ENCODE measurements at places on chromosomes 2 and 18.

DNA sequence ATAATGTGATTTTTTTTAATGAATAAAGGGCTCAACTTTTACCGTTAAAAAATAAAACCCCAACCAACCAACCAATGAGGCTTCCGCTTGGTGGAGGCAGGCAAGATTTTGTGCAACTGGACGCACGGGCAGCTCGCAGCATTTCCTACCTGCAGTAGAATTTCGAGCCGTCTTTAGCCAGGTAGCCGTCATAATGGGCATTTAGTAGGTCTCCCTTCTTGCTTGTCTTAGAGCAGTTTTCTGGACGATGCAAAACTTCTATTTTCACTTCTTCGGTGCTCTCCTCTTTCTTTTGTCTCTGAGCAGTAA is 316 bp downstream of the FKBP7 start:
- peak; percentile 49 for DNase-seq

DNA sequence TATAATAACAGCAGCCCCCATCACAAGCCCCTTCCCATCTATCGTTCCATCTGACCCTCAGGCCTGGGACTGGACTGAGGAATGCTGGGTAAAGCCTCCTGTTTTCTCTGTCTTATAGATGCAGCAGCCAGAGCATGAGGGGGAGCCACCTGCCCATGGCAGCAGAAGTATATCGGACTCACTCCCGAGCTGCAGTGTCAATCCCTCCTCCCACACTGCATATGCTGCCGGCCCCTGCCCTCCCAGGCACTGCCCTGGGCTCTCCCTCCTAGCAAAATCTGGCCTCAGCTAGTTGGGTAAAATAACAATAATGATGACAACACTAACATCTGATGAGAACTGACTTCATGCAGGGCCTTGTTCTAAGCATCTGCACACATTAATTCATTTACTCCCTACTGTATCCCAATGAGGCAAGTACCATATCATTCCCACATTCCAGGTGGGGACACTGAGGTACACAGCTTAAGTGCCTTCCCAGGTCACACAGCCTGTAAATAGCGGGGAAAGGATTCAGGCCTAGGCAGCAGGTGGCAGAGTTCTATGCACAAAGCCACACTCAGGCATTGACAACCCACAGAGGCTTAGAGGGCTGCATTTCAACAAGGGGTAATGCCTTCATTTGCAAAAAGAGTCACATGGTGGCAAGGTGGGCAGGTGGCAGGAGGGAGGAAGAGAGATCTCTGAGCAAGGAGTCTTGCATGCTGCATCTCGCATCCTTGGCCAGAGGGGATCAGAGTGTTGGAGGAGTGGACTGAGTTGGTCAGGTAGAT is 190.0 kb downstream of the ZBTB7C start:
- DNase-seq, result no peak

DNA sequence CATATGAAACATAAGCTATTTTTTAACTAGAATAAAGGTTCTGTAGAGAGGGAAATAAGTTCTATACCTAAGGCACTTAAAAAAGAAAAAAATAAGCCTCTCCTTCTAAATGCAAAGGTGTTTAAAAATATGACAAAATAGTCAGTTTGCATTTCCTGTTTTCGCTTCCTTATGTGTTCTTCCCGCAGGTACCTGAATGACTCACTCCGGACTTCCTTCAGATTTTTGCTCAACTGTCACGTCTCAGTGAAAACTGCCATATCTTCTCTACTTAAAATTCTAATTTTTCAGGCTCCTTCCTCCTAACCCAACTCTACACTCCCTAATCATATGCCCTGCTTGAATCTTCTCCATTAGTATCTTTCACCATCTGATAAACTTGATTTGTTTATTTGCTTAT is 1333.1 kb downstream of the LRP1B start:
- DNase-seq, result no peak

- DNase-seq, result no peak
Measured at GRCh38 chr2:122873951-122874350, 1118.5 kb downstream of the TSN start.

DNA sequence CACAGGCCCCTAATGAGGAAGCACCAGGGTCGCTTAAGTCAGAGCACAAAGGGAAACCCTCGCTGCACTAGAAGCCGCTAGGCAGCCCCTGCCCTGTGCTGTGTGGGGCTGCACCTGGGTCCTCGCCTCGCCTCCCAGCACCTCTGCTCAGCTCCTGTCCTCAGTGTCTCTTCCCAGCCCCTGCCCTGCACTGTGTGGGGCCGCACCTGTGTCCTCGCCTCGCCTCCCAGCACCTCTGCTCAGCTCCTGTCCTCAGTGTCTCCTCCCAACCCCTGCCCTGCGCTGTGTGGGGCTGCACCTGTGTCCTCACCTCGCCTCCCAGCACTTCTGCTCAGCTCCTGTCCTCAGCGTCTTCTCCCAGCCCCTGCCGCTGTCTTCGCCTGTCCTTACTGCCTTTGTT is 342.8 kb downstream of the EIPR1 start:
- no peak for DNase-seq

DNA sequence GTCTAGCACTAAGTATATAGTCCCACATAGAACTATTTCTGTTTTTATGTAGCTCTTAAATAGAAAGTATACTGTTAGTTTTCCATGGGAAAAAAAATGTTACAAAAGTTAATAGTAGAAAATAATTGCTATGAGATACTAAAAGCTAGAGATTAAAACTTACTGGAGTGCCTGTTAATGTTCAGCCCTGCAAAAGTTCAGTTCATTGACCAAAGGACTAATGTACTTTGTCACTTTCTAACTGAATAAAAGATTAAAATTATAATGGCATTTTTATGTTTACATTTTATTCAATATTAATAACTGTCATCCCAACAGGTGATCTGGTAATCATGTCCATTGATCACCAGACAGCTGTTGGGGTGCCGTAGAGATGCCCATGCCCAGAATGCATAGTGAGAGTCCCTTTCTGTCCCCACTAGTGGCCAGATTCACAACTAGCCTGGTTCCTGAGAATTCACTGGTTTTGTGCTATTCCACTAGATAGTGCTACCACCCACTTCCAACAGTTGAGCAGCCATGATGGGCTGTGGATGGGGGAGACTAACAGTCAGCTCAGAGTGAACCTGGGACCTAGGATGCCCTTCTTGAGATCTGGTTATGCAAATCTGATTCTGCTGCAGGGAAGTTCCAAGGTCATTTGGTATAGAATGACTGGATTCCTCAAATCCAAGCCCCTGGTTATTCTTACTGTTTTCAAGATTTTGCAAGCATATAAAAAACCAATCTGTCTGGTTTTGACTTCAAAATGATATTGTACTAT is 57.8 kb downstream of the AFTPH start:
- no peak for DNase-seq

DNA sequence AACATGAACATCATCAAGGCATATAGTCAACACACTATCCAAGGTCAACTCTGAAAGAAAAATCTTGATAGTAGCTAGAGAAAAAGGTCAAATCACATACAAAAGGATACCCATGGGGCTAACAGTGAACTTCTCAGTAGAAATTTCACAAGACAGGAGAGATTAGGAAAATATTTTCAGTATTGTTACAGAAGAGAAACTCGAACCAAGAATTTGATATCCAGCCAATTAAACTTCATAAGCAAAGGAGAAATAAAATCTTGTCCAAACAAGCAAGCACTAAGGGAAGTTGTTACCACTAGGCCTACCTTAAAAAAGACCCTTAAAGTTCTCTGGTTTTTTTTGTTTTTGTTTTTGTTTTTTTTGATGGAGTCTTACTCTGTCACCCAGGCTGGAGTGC is 242.5 kb downstream of the EXOC6B start:
- no peak for DNase-seq

- no peak for DNase-seq
Measured at GRCh38 chr2:170121689-170122088, 56.3 kb upstream of the MYO3B start.

DNA sequence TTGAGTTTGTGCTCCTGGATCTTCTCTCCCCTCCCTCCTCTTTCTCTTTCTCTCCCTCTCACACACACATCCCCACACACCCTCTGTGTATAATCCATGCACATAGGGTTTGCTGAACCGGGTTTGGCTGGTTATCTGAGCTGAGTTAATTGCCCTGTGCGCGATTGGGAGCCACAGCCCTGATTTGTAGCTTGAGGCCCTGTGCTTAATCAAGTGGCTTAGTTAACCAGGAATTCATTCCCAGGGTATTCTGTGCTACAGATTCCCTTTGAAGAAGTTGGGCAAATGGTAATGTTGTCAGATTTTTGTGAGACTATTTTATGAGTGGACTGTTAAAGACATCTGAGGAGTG is 6.2 kb downstream of the PARD3B start:
- no peak for DNase-seq

GRCh38 chr2:48319863-48320262 is 210.1 kb upstream of the STON1 start:
- DNase-seq, result no peak

DNA sequence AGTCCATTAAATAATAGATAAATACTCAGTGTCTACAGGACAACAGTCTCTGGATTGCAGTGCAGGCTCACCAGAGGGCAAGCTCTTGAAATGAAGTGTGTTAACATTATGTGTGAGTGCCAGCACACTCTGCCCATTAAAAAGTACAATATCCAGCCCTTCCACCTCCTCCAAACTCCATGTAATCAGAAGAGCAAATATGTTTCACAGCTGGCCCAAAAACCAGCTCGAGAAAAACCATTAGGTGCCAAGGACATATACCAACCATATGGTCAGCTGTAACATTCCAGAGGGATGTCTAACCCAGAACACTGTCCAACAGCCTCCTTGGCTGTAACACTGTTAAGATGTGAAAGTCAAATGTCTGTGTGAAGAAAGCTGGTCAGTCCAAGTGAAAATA is 112.2 kb downstream of the ZNF385B start:
- no peak for DNase-seq

GRCh38 chr2:205845446-205845845 is 163.1 kb downstream of the NRP2 start:
- no peak for DNase-seq

GRCh38 chr2:36379710-36380448 is 24.3 kb downstream of the CRIM1 start:
- no peak for DNase-seq

DNA sequence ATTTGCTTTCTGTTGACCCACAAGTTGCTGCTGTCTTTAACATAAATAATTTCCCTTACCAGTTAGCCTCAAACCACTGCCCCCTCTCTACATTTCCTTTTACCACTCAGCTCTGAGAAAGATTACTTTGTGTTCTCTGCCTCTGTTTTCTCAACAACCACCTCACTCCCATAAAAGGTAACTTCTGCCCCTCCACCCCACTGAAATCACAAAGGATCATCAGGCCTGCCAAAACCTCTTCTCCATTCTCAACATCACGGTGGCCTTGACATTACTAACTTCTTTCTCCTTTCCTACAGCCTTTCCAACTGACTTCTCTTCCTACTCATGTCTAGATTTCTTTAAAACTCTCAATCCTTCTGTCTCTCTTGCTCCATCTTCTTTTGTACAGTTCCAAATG is 10.1 kb downstream of the ACADL start:
- no peak for DNase-seq

DNA sequence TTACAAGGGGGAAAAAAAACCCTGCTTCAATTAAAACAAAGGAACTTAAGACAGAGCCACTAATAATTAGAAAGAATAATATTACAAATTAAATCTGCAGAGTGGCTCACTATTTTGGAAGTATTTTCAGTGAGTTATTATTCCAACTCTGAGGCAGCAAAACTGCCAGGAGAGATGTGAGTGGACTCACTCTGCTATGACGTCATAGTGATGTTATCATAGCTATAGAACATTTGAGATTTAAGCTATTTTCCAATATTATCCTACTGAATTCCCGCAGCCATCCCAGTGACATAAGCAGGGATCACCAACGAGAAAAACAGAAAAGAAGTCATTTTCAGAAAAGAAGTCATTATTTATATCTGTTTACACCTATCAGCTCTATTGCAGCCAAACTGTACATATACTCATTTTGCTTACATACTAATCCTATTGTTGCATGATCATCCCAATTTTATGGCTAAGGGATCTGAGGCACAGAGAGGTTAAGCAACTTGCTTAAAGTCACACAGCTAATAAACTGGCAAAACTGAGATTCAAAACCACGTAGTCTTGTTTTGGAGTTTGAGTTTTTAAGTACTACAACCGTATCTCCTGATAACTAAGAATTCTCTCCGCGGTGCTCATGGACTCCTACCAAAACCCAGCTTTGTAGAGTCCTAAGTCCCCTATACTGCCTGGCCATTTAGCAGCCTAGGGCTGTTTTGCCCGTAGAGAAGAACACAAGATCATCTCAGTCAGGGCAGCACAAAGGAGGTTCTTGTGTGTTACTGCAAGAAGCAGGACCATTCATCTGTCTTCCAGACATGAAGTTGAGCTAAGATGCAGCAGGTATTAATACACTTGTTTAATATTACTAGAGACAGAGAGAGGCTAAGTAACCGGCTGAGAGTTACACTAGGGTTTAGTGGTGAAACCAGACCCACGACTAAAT is 299.8 kb downstream of the TCF4 start:
- DNase-seq, result no peak

DNA sequence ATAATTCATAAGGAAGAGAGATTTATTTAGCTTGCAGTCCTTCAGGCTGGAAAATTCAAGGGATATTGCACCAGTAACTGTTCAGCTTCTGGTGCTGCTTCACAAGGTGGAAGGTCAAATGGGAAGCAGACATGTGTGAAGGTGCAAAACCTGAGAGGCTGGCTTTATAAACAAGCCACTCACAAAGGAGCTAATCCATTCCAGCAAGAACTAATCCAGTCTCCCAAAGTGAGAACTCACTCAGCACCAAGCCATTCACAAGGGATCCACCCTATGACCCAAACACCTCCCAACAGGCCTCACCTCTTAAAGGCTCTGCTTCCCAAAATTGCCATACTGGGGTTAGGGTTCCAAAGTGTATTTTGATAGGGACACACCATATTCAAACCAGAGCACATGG is 1018.4 kb upstream of the ACVR2A start:
- no peak for DNase-seq

- no peak for DNase-seq
Measured at GRCh38 chr18:34932792-34933466, 108.3 kb upstream of the MAPRE2 start.

- no peak for DNase-seq
Measured at GRCh38 chr2:54479424-54479823, 23.3 kb downstream of the SPTBN1 start.

DNA sequence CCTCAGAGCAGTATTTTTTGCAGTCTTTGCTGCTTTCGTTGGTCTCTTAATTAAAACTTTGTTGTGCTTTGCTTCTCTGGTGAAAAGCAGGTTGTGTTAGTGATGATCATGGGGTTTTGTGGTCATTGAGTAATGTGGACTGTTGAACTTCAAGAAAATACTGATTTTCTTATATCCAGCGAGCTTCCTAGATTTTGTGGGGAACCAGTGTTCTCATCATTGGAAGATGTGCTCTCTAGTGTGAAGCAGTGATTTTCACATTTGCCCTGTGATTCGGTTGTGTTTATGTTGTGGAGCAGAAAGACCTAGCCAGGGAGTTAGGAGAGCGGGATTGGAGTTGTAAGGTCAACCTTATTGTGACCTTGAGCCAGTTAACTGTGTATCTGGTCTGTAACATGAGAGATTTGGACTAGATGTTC is 12.4 kb downstream of the ASAP2 start:
- no peak for DNase-seq

DNA sequence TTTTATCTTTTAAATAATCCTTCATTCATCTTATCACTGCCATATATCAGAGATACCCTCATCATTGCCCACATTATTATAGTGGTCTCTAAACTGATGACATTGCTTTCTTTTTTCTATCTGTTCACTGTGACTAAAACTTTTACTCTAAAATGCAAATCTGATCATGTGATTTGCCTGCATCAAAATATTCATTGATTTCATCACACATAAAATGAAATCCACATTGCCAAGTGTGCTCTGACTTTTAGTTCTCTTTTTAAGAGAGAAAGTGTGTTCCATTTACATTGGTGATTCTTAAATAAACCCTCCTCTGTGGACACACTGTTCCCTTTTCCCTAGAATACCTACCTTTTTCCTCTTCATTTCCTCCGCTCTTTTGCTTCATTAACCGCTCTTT is 7.5 kb downstream of the REL start:
- DNase-seq, result no peak

All from NCI-H1105 treated with DMSO at 0.1 percent for 48 hours (cell line).